ENCODE measurements at places on chromosomes 2 and 18.
A peak's percentile ranks its signal among the peaks of the same experiment; 100 is the strongest.

DNA sequence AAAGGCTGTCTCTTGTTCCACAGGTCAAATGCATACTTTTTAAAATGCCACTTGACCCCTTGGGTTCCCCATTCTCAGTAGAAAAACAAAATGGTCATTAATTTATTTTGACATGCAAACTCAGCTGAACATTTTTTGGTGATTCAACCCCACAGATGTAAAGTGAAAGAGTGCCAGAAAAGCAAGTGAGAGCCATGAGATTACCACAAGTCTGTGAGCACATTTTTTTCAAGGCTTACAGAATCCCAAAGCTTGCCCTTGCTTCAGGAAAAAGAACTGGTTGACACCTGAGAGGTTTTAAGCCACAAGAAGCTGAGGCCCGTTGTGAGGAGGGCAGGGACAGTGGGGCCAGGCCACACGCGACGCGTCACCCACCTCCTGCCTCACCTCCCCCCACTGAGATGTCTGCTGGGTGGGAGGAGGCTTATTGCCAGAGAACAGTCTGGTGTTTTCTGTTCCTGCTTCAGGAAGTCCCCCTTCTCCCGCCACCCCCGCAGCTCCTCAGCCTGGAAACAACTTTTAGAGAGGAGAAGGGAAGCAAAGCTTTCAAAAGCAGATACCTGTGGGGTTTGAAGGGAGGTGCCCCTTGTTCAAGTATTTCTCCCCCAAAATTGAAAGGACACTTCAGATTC lies 70.4 kb upstream of the CYP1B1 start:
- peak; percentile 51 for DNase-seq

- DNase-seq = no peak
Measured at GRCh38 chr2:215772003-215772402, 241.3 kb downstream of the MREG start.

DNA sequence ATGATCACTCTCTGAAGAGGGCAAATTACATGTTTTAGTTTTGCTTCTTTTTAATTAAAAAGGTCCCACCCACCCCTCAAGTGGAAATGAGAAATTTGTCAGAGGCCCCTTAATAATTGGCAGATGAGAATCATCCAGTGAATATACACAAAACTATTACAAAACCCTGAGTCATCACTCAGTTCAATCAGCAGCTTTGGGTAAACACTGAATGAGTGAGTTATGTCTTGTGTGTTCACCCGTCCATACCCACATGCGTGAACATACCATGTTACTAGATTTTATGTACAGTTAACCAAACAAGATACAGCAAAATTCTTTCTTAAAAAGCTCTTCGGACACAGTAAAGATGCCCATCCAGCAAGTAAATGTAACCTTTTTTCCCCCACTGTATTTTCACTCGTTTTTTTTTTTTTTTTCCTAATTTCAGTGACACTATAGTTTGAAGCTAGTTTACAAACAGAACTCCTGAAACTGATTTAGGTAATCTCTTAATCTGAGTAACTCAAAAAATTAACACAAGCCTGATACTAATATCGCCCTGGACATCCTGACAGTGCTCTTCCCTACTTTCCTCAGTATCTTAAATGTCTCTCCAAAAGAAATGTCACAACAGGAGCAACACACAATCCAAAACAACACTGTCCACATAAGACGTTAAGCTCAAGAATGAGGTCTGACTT lies 1.4 kb downstream of the PSME4 start:
- DNase-seq = no peak

DNA sequence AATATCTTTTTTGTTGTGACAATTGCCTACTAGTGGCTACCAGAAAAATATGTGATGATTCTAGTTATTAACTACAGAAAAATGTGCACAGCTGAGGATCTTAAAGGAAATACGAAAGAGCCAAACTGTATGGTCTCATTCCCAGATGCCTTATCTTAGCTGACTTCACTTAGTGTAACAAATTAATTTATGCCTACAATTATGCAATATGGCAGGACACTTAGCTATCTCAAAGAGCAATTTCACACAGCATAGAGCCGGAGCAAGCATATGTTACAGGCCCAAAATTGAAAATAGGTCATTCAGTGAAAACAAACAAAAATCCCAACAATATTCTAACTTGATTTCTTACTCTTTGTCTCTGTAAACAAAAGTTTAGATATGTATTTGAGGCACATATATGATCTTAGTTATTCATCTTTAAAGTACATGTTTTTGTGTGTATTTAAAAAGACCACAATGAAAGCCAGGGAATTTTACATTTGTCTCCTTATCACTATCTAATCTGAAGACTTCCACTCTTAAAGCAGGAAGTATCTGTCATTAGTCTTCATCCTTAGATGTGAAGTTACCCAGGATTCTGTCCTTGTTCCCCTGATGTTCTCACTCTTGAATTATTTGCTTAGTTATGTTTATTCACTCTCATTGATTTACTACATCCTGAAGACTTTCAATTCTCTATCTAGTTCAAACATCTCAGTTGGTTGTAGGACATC lies 1579.0 kb upstream of the NXPH2 start:
- no peak for DNase-seq

GRCh38 chr2:4098137-4098536 lies 394.8 kb downstream of the DCDC2C start:
- DNase-seq = no peak

DNA sequence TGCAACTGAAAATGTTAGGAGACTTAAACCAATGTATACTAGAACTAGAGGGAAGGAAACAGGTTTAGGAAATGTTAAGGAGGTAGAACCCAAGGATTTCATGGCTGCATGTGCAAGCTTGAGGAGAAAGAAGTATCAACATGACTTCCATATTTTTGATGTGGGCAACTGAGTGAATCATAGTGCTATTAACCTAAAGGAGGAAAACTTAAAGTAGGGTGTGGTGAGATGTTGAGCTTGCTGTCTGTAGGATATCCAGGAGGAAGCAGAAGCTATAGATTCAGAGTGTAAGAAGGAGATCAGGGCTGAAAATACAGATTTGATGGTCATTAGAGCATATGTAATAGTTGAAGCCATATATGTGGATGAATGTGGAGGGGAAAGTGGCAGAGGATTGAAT lies 31.5 kb downstream of the NDC80 start:
- DNase-seq = no peak

GRCh38 chr2:159256159-159256558 lies 30.3 kb downstream of the WDSUB1 start:
- no peak for DNase-seq

- DNase-seq = peak; percentile 61
Measured at GRCh38 chr2:173149491-173149890, 73.8 kb downstream of the MAP3K20 start.

GRCh38 chr2:155218945-155219344 lies 520.5 kb downstream of the KCNJ3 start:
- DNase-seq = no peak
